NCI-H1930 (cell line): ENCODE measurements at places on chromosomes 1 and 21.

GRCh38 chr1:235954306-235955283, 87.9 kb upstream of the LYST start:
- no peak for DNase-seq

GRCh38 chr1:22609291-22609690, 27.1 kb upstream of the C1QA start:
- DNase-seq = no peak

GRCh38 chr1:15900662-15901279, 53.3 kb downstream of the SPEN start:
- DNase-seq = no peak

GRCh38 chr1:202979459-202979858, 12.4 kb upstream of the CYB5R1 start:
- no peak for DNase-seq

DNA sequence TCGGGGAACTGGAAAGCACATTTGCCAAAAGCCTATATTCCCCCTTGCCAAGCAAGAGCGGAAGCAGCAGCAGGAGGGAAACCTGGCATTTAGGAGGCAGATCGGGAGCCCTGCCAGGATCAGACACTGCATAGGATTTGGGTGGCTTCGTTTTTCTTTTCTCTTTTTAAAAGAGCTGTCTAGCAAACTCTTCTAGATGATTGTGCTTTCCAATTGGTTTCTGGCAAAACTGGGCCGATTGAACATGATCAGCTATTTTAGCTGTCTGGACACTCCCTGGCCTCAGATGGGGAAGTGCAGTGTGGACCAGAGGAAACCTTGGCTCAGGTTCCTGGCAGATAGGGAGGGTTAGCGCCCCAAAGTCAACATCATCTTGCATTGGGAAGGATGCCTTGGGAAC, 414.0 kb upstream of the KAZN start:
- DNase-seq = no peak

DNA sequence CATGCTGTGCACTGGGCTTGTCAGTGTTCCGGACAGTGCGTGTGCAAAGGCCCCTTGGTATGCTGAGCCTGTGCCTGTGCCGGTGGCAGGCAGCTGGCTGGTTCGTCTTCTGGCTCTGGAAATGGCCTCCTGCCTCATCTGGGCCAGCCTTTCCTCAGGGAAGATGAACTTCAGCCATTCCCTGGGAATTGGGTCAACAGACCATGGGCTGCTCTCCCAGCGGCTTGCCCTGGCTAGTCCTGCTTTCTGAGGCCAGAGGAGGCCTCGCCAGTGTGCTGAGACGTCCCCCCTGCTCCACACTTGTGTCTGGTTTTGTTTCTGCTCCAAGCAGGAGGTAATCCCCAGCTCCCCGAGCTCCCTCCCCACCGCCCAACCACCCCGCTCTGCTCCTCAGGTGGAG, 32.6 kb upstream of the RD3 start:
- no peak for DNase-seq

DNA sequence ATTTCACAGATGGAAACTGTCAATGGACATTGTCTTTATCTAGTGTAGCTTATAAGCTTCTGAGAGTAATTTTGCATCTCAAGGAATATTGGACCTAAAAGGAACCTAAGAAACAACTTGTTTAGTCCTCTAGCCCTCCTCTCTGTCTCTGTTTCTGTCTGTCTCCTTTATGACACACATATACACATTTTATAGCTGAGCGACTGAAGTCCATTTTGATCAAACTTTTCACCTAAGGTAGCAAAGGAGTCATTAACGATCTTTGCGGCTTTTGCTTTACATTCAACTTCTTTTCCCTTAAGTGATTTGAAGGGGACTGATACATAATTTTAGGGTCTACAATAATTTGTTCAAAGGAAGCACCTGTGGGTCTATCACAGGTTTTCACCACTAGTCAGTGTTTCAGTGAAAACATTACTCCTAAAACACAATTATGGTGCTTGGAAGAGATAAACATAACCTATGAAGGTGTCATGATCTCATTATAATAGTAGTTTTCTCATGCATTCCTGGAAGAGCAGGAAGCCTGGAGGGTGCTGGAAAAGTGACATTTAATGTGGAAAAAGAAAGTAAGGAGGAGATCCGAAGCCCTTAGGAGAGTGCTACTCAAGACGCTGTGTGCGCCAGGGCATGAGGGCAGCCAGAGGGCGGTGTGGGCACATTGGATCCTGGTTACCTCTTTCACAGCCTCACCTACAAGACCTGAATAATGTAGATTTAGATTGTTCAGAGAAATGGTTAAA, 248.6 kb downstream of the DNM3 start:
- DNase-seq = no peak

DNA sequence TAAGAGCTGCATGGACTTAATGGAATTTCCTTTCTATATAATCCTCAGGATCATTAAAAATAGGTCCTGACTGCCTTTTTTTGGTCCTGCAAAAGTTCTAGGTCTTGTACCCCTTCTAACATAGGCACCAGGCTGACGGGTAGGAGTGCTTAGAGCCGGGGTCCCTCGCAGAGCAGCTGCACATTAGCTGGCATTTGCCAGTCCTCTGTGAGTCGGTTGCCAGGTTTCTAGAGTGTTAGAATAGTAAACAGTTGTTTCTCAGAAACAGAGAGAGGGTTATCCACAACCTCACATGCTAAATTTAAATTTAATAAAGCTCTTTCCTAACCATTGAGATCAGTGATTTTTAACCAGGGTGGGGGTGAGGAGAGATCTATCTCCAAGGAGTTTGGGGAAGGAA, 35.4 kb upstream of the HEATR1 start:
- no peak for DNase-seq

DNA sequence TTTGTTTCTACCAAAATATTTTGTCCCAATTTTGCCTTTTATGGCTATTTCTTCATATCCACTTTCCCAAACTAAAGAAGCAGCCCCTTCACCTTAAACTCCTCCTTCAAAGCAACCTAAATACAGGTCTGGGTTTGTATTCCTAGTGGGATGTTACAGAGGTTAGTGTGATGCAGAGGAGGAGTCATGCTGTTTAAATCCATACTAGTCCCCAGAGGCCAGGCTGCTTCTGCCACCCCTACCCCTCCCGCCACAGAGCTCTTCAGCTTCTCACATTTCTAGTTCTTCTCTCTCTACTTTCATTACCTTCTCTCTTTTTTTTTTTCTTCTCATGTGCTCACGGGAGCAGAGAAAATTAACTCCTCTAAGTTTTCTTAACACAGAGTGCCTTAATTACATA, 29.3 kb downstream of the SELL start:
- no peak for DNase-seq

DNA sequence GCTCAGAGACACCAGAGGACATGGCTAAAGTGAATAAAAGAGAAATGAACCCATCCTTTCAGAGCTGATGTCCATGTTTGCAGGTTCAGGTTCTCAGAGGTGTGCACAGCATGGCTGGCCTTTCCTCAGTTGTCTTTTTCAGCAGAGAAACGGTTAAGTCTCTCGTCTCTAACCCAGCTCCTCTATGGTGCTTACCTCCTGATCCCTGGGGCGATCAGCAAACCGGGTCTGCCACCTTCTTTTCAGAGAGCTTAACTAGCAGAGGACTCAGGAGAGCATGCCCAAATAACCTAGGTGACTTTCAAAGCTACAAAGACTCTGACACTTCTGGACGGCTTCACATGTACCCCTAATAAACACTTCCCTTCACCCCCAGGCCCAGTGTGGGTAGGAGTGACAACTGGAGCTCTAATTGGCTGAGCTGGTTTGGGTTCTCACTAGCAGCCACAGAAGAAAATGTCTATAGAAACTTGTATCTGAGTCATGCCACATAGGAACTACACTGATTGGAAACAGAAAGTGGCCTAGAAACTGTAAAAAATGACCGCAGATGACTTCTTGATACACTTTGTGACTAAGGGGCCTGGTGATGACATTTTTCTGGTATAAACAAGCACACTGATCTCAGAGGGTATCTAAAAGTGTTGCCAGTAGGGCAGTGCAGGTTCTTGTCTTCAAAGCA, at the start of gene AIM2:
Gene AIM2, minus strand, starts transcription at position 329 of the 682 bp plus-strand sequence. CDS start 3,267 bp downstream, outside the sequence.
- no peak for DNase-seq

- no peak for DNase-seq
Observed at GRCh38 chr1:94989911-94990473, 63.1 kb upstream of the CNN3 start.

GRCh38 chr1:3183411-3183810, 114.4 kb downstream of the PRDM16 start:
- no peak for DNase-seq
